Stimulated activated CD4-positive, alpha-beta T cell treated with anti-CD3 and anti-CD28 coated beads, Interleukin-4, amount 100 ng/mL, for 4 hours (primary cell): ENCODE measurements at places on chromosomes 16 and 17.

- no peak for DNase-seq
Observed at GRCh38 chr17:50283246-50283645, 9.0 kb downstream of the TMEM92 start.

- no peak for DNase-seq
Observed at GRCh38 chr16:85752511-85753420, 1.9 kb upstream of the C16orf74 start.

DNA sequence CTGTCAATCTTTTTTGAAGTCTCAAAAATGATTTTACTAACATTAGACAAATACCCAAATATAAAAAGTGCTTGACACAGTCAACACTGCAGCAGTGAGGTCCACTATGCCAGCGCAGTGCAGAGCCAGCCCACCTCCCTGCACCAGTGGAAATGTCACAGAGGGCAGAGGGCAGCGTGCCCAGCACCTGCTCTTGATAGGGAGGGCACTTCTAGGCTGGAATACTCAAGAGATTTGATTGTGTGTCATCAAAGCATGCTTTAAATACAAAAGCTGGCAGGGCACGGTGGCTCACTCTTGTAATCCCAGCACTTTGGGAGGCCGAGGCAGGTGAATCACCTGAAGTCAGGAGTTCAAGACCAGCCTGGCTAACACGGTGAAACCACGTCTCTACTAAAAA, 136.0 kb downstream of the ANKRD11 start:
- DNase-seq = no peak

GRCh38 chr16:76446251-76446650, 169.1 kb downstream of the CNTNAP4 start:
- DNase-seq = no peak

DNA sequence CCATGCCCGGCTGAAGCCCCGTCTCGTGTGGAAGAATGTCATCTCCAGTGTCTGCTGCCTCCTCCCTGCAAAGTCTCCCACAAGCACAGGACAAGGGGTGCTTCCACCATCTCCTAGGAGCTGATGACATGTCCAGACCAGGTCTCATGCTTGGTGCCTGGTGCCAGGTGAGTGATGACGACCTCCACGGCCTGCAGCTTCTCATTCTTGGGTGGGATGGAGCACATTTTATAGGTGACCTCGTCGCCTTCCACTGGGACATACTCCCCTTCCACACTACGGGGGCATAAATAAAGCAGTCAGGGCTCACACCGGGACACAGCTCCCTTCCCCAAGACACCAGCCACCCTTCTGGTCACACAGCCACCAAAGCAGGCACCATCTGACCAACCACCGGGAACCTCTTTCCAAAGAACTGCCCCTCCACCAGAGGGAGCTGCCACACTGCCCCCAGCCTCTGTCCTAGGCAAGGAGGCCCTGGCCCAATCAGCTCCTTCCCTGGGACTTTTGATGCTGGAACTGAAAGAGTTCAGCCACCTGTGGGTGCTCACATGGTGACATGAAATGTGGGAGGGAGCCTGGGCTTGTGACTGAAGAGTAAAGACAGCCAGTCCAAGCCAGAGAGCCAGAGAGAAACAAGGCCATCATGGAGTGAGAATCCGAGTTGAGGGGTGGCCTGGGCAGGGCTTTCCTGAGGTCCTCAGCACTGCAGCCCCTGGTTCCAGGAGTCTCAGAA, 13.6 kb downstream of the CARHSP1 start:
- no peak for DNase-seq
